ENCODE measurements at places on chromosomes 2 and 18.

- DNase-seq, result no peak
These were observed 179.4 kb upstream of the ARL4C start for GRCh38 chr2:234676109-234676782.

DNA sequence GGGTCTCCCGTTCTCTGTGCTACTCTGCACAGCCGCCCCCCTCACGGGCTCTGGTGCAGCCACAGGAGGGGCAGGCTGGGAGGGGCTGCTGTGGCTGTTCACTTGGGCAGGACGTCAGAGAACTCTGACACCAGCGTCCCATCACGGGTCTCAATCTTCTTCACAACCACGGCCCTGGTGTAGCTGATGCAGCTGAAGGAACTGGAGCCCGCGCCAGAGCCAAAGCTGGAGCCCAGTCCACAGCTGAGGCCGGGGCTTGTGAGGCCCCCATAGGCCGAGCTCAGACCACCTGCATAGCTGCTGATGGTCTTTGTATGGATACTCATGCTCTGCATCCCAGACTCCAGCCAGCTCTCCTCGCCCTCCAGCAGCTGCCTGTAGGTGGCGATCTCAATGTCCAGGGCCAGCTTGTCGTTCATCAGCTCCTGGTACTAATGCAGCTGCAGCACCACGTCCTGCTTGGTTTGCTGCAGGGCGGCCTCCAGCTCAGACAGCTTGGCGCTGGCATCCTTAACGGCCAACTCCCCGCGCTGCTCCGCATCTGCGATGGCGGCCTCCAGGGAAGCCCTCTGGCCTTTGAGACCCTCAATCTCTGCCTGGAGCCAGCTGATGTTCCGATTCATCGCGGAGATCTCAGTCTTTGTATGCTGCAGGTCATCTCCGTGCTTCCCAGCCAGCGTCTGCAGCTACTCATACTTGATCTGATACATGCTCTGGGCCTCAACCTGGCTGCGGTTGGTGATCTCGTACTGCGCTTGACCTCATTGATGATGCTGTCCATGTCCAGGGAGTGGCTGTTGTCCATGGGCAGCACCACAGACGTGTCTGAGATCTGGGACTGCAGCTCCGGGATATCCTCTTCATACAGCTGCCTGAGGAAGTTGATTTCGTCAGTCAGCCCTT lies 7.4 kb upstream of the DUSP19 start:
- DNase-seq, result peak; percentile 64

- no peak for DNase-seq
These were observed 69.6 kb downstream of the MDH1 start for GRCh38 chr2:63658176-63658968.

DNA sequence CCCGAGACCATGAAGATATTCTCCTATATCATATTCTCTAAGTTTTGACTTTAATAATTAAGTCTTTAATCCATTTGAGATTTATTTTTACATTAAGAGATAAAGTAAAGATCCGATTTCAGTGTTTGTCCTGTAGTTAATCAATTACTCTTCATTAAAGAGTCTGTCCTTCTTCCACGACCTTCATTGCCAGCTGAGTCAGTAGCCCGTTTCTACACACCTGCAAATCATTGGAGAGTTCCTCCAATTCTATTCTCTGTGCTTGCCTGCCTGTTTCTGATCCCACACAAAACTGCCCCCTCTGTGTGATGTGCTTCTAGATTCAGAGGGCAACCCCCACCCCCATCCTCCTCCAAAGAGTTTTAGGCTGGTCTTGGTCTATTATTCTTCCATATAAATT lies 119.2 kb downstream of the KCNF1 start:
- DNase-seq, result no peak

DNA sequence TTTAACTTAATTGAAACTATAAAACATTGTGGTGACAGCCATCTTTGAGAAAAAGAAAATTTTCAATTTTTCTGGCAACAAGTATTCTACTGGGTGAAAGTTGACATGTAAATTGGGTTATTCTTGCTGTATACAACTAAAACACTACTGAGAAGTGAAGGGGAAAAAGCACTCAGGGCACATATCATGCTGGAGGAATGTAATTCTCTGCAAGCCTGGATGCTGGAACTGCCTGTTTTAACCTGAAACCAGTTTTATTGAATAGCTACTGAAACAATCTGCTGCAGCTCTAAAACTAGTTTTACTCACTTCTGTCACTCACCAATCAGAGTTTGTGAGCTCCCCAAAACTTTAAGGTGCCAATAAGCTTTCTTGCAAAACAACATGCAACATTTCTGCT lies 1136.0 kb downstream of the LRP1B start:
- DNase-seq, result no peak

GRCh38 chr18:79692056-79692455 lies 12.5 kb downstream of the CTDP1 start:
- no peak for DNase-seq

DNA sequence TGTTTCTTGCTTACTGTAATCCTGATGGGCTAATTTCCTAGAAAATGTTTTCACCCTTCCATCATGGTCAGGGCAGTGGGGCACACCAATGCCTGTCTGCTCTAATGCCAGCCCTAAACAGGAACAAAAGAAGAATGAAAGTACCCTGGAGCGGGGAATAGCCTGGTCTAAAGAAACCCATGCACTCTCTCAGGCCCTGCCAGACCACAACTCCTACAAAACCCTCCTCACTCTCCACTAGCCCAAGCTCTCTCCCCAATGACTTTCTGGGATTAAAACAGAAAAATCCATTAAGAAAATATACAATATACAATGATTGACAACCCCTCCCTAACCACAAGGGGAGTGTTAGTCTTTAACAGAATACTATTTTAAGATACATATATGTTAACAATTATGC lies 67.6 kb downstream of the AAK1 start:
- no peak for DNase-seq

- DNase-seq, result no peak
These were observed 201.2 kb downstream of the LRP1B start for GRCh38 chr2:141929331-141930252.

- DNase-seq, result no peak
These were observed 1218.9 kb downstream of the DSC3 start for GRCh38 chr18:29823671-29824070.

- no peak for DNase-seq
These were observed 336.7 kb upstream of the CNTNAP5 start for GRCh38 chr2:123688231-123688940.

DNA sequence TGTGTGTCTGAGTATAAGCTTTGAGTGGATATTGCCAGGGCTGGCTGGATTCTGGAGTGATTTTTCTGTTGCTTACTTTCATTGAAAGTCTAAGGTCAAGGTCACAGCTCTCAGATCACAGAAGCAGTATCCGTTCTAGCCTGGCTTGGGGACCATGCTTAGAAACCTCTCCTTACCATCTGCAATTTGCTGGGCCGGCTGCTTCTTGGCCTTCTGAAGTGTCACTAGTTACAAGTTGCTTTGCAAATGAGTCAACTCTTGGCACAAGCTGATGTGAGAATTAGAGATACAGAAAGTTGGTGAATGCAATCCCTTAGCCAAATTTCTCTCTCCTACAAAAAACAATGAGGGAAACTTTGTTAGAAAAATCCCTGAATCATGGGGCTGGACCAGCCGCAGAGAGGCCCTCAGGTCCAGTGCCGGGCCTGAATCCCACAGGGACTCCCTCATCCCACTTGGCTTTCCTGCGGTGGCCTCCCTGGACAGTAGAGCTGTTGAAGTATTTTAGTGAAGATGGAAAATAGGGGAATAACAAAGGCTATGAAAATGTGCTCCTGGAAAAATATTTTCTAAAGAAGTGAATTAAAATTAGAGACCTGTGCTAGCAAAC lies 92.7 kb upstream of the CNGA3 start:
- no peak for DNase-seq

DNA sequence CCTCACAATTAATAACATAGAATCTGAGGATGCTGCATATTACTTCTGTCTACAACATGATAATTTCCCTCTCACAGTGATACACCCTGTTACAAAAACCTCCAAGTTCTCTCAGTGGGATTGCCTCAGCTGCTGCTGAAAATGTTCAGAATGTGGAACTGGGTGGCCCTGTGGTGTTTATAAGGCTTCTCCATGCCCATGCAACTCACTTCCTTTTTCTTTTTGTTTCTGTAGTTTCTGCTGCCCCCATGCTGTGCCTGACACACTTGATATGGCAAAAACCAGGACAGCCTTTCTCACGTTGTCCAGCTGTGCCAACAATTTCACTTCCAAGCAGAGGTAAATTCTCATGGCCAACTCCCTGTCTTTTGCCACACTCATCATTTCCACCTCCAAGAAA lies 206.2 kb downstream of the RPIA start:
- no peak for DNase-seq

DNA sequence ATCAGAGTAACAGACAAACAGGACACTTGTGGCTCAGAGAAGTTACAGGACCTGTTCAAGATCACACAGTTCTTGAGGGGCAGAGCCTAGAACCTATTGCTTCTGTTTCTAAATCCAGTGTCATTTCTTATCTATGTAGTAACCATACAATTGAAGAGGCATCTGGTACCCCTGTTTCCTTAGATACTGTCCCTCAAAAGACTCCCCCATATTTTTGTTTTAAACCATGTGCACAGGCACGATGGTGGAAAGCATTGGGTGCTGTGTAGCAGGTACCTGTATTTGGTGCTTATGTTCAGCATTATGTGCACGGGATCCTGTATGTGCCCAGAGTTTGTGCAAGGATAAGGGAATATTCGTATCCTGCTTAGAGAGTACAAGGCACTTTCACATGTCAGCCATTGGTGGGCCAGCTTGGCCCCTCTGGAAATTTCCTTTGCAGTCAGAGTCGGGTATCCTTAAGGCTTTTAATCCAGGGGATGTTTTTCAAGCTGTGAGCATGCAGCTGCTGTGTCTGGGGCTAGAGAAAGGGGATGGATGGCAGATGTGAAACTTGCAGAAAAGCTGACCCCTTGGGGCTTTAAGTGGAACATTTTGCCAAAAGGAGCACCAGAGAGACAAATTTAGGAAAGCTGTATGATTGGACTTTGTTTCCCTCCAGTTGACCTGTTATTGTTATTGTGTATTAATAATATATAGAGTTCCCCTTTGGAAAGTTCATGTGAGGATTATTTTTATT lies 2.1 kb downstream of the LBH start:
- no peak for DNase-seq

- DNase-seq, result no peak
These were observed 184.9 kb downstream of the UBE2E3 start for GRCh38 chr2:181165199-181165868.

GRCh38 chr2:207771421-207771820 lies 1.7 kb upstream of the FZD5 start:
- DNase-seq, result no peak

DNA sequence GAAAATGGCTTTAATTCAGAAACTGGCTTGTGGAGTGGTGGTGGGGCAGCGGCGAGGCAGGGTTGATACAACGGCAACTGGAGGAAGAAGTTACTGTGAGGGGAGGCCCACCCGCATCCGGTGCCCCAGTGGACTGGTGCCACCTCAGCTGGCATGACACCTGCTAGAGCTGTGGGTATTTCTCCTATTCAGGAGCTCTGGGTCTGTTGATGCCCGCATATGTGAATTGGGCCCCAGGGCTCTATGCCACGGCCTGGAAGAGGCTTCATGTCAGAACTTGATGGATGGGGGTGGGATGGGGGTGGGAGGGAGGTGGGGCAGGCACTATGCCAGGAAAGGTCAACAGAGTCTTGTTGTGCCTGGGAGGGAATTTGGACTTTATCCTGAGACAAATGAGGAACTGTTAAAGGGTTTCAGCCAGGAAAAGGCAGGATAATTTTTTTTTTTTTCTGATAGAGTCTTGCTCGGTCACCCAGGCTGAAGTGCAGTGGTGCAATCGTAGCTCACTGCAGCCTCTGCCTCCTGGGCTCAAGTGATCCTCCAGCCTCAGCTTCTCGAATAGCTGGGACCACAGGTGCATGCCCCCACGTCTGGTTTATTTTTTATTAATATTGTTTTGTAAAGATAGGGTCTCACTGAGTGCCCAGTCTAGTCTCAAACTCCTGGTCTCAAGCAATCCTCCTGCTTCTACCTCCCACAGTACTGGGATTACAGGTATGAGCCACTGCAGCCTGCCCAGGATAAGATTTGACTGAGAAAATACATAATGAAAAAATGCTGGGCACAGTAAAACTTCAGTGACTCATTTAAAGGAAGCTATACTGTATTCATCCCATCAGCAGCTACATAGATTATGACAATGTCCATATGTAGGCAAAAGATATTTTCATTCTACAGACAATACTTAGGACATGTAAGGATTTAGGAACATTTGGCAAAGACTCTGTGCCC lies 52.6 kb downstream of the SH2D6 start:
- DNase-seq, result no peak

DNA sequence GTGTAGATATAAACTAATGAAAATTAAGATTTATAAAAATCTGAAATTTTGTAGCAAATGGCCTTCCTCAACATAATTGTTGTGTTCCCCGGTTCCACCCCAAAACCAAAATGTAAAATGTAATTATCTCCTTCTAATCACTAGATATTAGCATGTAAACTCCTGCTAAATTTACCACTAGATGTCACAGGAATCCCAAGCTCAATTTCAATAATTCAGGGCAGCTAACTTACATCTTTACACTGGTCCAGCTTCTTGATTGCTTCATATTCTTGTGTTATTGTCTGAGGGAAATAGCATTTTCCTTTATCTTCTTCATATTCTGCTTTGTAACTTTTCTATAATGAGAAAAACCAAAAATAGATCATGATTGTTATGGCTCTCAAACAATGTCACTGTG lies 42.6 kb downstream of the NEB start:
- no peak for DNase-seq

GRCh38 chr2:162430323-162430722 lies 86.4 kb downstream of the GCA start:
- DNase-seq, result no peak

DNA sequence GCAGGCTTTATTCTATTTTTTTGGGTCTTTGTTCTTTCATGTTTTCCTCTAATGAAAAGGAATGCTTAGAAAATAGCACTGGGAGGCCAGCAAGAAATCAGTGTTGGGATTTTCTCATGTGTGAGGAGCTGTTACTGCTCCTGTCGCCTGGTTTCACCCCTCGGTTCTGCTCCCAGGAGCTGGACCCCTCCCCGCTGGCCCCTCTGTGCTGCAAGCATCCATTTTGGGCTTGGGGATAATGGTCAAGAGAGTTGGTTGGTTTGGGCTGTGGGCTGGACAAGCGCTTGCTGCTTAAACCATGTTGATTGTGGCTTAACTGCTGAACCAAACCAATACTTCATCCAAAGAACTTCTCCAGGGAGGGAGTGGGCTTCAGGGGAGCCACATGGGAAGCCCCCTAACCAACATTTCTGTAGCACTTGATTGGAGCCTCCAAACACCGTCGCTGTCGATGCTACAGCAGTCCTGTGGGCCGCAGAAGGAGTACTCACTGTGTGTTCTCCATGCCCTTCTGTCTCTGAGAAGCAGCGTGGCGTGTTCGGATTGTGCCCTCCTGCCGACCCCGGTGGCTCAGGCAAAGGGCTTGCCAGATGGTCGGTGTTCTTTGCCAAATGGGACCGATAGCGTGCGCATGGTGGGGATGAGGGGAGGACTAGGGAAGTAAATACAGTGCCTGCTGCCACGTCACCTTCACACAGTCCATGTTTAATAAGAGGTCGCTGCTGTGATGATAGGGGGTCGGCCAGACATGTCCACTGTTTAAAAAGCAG lies 40.0 kb downstream of the AGAP1 start:
- no peak for DNase-seq

Measured in iPS DF 19.7 (cell line).